Tongue (tissue), 3 donors: ENCODE measurements at places on chromosomes 3 and 15.

- no peak for DNase-seq
These were observed 122.4 kb downstream of the NR1D2 start for GRCh38 chr3:24067483-24067882.

- DNase-seq: no peak
These were observed 610 bp upstream of the SATB1 start for GRCh38 chr3:18425641-18426257.

GRCh38 chr3:169384573-169384972 is 278.9 kb downstream of the MECOM start:
- DNase-seq: no peak

GRCh38 chr3:79002465-79003372 is 765.1 kb downstream of the ROBO1 start:
- no peak for DNase-seq

- DNase-seq: no peak
These were observed 601.1 kb downstream of the FHIT start for GRCh38 chr3:60650171-60650570.

DNA sequence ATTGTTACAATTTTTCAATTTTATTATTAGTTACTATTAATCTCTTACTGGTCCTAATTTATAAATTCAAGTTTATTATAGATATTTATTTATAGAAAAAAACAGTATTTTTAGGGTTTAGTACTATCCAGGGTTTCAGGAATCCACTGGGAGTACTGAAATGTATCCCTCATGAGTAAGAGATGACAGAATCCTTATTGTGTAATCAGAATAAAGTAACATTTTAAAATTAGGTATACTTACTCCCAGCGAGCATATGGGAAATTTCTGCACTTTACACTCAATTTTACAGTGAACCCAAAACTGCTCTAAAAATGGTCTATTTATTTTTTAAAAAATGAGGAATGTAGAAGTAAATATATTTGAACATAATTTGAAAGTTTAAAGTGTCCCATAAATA is 202.7 kb downstream of the CGGBP1 start:
- no peak for DNase-seq

GRCh38 chr3:45830121-45830520 is 11.8 kb downstream of the LZTFL1 start:
- no peak for DNase-seq

DNA sequence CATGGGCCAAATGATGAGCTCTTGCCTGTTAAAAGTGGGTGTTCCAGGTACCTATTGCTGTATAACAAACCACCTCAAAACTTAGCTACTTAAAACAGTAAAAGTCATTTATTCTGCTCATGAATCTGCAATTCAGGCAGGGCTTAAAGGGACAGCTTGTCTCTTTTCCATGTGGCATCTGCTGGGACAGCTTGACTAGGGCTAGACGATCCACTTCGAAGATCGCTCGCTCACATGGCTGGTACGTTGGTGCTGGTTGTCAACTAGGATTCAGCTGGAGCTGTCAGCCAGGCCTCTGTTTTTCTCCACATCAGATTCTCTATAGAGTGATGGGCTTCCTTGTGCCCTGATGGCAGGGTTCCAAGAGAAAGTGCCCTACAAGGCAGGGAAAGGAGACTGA is 581.3 kb downstream of the NTRK3 start:
- no peak for DNase-seq

DNA sequence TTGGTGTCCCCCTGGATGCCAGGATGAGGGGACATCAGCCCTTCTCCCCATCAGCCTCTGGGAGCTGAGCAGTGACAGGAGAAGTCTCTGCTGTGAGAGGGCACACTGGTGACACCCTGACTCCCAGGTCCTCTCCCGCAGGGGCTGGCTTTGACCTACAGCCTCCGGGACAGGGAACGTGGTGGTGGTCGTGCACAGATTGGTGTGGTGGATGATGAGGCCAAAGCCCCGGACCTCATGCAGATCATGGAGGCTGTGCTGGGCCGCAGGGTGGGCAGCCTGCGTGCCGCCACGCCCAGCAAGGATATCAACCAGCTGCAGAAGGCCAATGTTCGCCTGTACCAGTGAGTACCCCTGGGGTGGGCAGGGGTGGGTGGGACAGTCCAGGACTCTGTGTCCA is 6.8 kb downstream of the VILL start:
- no peak for DNase-seq

DNA sequence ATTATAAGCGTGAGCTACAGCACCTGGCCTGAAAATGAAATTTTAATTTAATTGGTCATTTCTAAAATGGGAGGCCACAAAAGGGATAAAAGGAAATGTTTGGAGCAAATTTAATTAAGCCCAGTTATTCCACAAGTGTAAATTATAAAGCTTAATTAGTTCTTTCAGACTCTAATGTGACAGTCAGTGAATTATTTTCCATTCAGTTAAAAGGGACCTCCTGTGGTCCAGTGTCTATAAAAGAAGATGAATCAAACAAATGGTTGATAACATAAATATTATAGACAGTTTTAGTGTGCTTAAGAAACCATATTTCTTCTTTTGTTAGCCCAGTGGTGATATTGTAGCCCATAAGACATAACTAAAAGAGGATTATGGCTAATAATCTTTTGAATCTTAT is 66.4 kb downstream of the CNOT10 start:
- no peak for DNase-seq

DNA sequence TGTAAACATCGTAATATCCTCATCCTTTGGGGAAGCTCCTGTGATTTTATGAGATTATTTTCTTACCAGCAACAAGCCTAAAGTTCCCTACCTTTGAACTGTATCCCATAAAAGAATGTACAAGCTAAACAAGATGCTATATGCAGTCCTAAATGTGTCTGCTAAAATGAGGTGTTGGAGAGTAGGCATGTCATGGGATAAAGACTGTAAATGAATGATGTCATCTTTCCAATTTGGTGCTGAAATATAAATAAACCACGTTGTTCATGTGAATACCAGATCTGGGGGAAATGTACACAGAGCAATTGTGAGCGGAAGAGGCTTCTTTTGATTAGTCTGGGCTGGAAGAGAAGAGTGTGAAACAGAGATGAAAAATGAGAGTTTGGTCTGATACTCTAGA is 214.9 kb upstream of the WNT5A start:
- DNase-seq: peak; percentile 47
